Peyer's patch (tissue), 4 donors: ENCODE measurements at places on chromosomes 3 and 15.

- DNase-seq = no peak
Observed at GRCh38 chr3:160661660-160662059, 15.3 kb upstream of the ARL14 start.

GRCh38 chr15:100729461-100729860 is 127.1 kb downstream of the ASB7 start:
- no peak for DNase-seq

- no peak for DNase-seq
Observed at GRCh38 chr3:84967767-84968581, 9.2 kb downstream of the CADM2 start.

DNA sequence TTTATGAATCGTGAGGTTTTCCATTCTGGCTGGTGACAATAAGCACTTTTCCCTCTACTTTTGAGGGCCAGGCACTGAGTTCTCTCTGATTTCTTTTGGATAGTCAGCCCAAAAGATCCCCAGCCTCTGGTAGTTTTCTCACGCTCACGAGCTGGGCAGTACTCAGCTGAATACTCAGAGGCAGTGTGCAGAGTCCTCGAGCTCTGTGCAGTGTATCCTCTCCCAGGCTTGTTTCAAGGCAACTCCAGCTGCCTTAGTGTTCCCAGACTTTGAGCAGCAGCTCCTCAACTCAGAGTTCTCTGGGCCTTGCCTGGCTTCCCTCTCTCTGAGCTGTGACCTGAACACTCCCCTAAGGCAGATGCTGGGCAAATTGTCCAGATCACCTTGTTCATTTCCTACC is 59.1 kb upstream of the IQSEC1 start:
- no peak for DNase-seq

GRCh38 chr15:61528581-61528910 is 299.4 kb upstream of the RORA start:
- no peak for DNase-seq

GRCh38 chr3:147420353-147421183 is 11.4 kb downstream of the ZIC1 start:
- DNase-seq = no peak
